Left colon (tissue), 2 donors: ENCODE measurements at places on chromosomes 2 and 18. TPM values are rescaled to one million over a fixed set of nuclear protein-coding genes. Genes with fewer than 3 reads are reported as not detected.

Gene PRPF40A
- 88.9 TPM for total RNA-seq

Gene CFAP65
- 0.76 TPM for total RNA-seq

Gene KYNU
- 2.3 TPM for total RNA-seq

Gene FZD7
- total RNA-seq, result 1.4 TPM

Gene C1QL2
- total RNA-seq, result not detected

Gene KLF7
- 5.4 TPM for total RNA-seq

Gene PAX3
- total RNA-seq, result not detected

Gene MC2R
- not detected for total RNA-seq

Gene TSHZ1
- total RNA-seq, result 34.1 TPM

Gene AQP4
- 0.14 TPM for total RNA-seq

Gene PNPT1
- 20.0 TPM for total RNA-seq

Gene EEF1B2
- 441 TPM for total RNA-seq

Gene SCG2
- 2.7 TPM for total RNA-seq

Gene CCDC121
- total RNA-seq, result 2.5 TPM

- no peak for DNase-seq
These were observed 111.5 kb upstream of the SH3BP4 start for GRCh38 chr2:234840336-234840735.

DNA sequence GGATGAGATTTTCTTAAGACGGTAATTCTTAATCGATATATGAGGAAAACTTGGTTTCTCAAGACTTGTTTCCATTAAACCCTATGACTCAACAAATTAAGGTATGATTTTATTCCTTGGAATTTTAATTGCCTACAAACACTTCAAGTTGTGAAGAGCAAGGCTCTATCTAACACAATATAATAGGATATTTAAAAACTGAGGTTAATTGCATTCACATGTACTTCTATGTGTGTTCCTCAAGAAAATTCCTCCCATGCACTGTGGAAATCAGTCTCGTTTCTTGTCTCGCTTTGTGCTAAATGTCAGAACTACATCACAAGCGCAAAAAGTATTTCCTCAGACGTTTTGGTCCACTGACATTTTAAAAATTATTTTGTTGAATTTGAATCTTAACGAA is 109.6 kb upstream of the UNC80 start:
- no peak for DNase-seq

- no peak for DNase-seq
These were observed 131.5 kb downstream of the DNAH7 start for GRCh38 chr2:195937176-195937575.

GRCh38 chr2:12771154-12771553 is 54.4 kb downstream of the TRIB2 start:
- DNase-seq, result no peak

DNA sequence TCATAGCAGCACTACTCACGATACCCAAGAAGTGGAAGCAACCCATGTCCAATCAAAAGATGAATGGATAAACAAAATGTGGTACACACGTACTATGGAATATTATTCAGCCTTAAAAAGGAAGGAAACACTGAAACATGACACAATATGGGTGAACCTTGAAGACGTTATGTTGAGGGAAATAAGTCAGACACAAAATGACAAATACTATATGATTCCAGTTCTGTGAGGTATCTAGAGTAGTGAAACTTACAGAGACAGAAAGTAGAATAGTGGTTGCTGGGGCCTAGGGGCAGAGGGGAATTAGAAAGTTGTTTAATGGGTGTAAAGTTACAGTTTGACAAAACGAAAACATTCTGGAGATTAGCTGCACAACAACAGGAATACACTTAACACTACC is 24.7 kb downstream of the TLK1 start:
- no peak for DNase-seq

- no peak for DNase-seq
These were observed 15.3 kb downstream of the WNT10A start for GRCh38 chr2:218895759-218896500.

DNA sequence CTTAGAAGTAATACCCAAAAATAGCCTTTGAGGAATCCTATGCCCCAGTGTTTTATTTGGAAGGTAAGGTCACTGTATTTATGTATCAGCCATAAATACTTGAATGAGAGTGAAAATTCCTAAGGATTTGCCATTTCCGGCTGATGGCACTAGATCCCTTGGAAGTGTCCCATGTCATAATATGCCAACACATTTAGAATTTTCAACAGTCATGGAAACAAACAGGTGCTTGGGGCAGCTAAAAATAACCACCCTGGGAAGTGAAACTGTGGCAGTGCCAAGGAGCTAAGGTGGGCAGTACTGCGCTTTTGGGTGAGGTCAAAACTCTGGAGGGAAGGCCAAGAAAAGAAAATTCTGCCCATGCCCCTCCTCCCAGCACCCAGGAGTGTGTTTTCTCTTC is 80.2 kb downstream of the TCF7L1 start:
- DNase-seq, result no peak

DNA sequence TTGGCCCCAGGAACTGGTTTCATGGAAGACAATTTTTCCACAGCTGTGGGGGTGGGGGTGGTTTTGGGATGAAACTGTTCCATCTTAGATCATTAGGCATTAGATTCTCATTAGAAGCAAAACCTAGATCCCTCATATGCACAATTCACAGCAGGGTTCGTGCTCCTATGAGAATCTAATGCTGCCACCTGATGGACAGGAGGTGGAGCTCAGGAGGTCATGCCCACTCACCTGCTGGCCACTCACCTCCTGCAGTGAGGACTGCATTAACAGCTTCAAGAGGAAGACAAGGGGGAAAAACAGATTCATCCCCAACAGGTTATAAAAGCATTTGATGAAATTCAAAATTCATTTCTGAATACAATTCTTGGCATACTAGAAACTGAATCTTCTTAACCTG is 38.5 kb downstream of the THAP4 start:
- no peak for DNase-seq

GRCh38 chr2:193112986-193113385 is 918.3 kb upstream of the TMEFF2 start:
- DNase-seq, result no peak

- no peak for DNase-seq
These were observed 2.1 kb downstream of the NCKAP1 start for GRCh38 chr2:183035954-183036669.

GRCh38 chr2:200622106-200622505 is 36.3 kb downstream of the AOX1 start:
- DNase-seq, result no peak

DNA sequence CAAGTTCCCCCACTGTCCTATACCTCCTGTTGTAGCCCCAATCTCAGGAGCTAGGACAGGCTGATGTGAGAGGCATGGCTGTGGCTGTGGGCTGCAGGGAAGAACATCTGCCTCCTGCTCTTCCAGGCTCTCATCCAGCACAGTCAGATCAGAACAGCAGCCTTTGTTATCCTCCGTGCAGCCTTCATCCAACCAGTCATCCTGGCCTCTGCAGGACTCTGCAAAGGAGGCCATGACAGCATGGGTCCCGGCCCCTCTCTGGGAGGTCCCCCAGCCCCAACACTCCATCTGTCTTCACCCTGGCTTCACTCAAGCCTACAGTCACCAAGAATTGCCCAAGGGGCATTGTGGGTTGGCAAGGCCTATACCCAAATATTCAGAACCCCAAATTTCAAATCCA is 223.2 kb upstream of the COPS8 start:
- DNase-seq, result no peak

- DNase-seq, result no peak
These were observed 79.1 kb downstream of the TTC27 start for GRCh38 chr2:32706815-32707579.

DNA sequence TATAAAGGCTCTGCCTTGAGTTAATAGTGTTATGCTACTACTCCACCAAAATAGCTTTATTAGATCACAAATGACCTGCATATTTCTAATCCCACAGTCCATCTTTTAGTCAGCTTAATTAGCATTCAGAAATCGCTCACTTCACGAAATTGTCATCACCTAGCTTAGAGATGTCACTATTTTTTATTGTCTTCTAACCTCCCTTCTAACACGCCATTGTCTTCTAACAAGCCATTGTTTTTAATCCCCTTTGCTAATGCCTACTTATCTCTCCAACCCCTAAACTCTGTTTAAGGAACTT is 97.1 kb downstream of the EPB41L5 start:
- no peak for DNase-seq

DNA sequence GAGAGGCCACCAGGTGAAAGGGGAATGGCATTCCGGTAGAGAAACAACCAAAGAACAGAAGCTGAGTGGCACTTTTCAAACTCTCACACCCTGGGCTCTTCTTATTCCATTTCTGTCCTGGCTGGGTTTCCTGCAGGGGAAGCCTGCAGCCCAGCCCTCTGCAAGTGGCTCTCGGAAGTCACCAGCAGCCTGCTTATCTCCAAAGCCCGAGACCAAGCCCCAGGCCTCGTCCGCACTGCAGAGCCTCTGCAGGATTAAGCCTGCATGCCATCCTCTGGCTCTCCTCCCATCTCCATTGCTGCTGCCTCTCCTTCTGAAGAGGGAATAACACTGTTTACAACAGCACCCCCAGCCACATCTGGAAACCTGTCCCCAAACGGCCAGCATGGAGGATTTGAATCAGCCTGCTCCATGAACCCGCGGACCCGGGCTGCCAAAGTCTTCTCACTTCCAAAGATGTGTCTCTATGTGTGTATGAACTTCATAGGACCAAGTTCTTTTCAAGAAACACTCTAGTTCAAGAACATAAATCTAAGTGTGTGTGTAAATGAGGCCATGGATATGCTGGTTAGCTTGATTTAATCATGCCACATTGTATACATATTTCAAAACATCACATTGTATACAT is 54.2 kb downstream of the DIPK1C start:
- no peak for DNase-seq

DNA sequence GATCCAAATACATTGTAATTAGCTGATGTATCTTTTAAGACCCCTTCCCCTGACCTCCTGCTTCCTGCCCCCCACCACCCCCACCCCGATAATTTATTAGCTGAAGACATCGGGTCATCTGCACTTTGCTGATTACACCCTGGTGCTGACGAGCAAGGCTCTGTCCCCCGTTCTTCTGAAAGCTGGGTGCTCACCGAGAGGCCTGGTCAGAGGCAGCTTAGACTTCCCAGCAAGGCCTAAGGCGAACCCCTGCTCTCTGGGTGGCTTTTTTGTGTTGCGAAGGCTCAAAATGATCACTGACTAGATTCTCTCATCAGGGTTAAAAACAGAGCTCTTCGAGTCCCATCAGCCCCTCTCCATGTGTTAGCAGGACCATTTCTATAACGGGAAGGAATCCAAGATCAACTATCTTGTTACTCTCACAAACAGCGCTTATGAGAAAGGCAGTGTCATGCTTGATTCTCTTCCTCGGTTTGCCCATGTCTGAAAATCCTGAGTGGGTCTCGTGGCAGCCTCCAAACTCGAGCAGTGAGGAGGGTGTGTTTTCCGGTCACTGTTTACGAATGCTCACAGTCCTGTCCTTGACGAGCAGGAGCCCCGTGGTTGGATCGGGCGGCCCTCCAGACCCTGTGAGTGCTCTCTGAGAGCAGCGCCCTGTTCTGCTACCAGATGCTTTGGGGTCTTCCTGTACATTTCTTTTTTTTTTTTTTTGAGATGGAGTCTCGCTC is 201.6 kb downstream of the HDAC4 start:
- no peak for DNase-seq

- DNase-seq, result peak; percentile 83
These were observed at the start of gene FSIP2 for GRCh38 chr2:185738679-185739472. Gene FSIP2 (plus strand): TSS chr2:185738804. CDS start chr2:185738895, 91 bp downstream.

DNA sequence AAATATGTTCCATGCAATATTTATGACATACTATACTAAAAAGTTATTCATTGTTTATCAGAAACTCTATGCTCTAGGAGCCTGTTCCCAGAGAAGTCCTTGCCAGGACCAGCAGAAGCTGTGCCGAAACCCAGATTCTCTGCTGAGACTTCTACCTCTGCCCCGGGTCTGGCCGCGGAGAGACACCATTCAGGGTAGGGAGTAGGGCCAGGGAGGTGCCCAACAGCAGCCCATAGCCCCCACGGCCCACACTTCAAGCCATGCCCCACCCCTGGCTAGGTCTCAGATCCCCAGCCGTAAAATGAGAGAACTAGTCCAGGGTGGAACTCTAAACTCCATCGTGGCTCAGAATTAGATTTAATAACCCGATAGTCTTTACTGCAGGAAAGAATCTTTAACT is 102.9 kb downstream of the ZFP36L2 start:
- no peak for DNase-seq

DNA sequence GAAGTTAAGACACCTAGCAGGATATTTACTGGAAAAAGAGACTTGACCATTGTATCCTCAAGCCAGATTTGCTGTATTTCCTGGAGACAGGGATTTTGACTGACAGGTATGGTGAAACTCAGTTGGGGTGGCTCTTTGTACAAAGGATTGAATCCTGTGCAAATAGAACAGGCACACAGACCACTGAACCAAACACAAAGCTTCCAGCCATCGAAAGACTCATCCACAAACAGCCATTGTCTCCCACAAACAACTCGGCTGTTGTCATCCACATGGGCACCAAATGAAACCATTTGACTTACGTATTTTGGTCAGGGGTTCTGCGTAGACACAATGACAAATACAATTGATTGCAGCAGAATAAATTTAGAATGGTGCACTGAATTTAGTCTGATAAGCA is 15.9 kb downstream of the RNF152 start:
- DNase-seq, result no peak

GRCh38 chr2:212686285-212686895 is 147.8 kb upstream of the ERBB4 start:
- peak; percentile 51 for DNase-seq

DNA sequence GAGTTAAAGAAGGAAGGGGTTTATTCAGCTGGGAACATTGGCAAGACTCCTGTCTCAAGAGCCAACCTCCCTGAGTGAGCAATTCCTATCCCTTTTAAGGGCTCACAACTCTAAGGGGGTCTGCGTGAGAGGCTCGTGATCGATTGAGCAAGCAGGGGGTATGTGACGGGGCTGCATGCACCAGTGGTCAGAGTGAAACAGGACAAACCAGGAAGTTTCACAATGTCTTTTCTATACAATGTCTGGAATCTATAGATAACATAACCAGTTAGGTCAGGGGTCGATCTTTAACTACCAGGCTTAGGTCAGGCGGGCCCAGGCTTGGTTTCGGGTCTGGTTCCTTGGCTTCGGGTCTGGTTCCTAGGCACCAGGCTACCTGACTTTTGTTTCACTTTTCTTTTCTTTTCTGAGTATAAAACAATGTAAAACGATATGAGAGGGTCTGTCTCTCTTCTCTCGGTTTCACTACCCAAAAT is 30.1 kb upstream of the LIPG start:
- DNase-seq, result no peak

GRCh38 chr2:174337337-174338146 is 2.8 kb downstream of the SP9 start:
- DNase-seq, result no peak

- DNase-seq, result no peak
These were observed 28.6 kb upstream of the MBOAT2 start for GRCh38 chr2:9032121-9032520.

GRCh38 chr18:53755914-53756609 is 468.4 kb downstream of the MBD2 start:
- DNase-seq, result no peak

DNA sequence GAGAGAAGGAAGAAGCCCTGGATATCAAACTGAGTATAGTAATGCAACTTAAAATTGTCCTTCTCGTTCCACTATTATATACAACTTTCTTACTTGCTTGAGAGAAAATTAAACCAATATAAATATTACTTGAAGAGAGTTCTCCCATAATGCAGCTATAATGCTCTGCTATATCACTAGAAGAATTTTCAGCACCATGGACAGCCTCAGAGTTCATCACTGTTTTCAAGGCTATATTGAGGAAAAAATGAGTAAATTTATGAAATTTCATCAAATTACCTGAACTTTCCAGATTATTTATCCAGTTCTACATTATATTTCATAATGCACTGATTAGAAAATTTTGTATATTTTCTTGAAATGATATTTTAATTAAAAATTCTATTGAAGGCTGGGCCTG is 1053.5 kb upstream of the FAM98A start:
- DNase-seq, result no peak
